ENCODE measurements at places on chromosomes 16 and 17.

DNA sequence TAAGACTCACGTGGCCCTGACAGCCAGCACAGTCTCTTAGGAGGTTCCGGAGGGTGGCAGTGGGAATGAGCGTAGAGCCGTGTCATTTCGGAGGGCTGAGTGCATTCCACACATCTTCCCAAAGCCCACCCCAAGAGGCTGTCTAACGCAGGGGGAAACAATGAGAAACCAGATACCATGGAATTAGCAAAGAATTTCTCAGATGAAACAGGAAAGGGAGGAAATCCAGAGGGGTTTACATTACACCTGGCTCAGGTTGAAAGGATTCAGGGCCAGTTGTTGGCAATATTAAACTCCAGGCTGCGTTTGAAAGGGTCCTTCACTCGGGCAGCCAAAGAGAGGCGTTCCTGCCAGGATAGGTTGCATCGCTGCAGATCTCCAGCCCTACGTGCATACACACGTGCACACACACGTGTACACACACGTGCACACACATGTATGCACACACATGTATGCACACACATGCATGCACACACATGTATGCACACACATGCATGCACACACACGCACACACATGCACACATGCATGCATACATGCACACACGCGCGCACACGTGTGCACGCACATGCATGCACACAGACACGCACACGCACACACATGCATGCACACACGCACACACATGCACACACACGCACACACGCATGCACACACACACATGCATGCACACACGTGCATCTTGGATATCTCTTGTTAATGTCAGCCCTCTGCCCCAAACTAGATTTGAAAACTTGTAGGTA, 12.2 kb downstream of the CBX4 start:
- DNase-seq, result no peak

DNA sequence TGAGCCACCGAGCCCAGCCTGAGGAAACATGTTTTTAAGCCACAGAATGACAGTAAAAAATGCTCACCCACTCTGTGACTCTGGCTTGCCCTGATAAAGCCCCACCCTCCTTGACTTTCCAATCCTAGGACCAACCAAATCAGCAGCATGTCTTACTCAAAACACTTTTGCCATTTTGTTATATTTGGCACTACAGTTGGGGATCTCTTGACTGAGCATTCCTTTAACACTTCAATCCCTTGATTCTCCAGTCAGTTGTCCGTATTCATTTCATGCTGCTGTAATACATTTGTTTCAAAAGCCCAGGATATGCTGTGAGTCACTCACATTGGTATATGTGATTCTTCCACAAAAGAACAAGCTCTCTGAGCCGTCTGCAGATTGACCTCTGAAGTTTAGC, 8.2 kb downstream of the MYH3 start:
- no peak for DNase-seq

- DNase-seq, result no peak
These were observed 11.9 kb upstream of the COL1A1 start for GRCh38 chr17:50213026-50214022.

DNA sequence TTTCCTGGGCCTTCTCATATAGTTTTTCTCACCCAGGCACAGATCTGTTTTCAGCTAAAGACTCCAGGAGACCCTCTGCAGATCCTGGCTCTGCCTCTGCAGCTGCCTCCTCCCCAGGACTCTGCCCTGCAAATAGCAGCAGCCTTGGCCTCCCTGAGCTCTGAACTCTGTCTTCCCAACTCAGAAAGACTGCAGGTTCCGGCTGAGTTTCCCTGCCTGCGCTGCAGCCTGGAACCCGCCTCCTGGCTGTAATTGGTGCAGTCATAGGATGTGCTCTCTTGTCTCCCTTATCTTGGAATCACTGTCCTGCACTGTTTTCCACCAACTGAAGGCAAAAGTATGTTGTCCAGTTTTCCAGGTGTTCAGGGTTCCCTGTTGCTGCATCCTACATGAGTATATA, 14.3 kb upstream of the DNASE1 start:
- DNase-seq, result no peak

DNA sequence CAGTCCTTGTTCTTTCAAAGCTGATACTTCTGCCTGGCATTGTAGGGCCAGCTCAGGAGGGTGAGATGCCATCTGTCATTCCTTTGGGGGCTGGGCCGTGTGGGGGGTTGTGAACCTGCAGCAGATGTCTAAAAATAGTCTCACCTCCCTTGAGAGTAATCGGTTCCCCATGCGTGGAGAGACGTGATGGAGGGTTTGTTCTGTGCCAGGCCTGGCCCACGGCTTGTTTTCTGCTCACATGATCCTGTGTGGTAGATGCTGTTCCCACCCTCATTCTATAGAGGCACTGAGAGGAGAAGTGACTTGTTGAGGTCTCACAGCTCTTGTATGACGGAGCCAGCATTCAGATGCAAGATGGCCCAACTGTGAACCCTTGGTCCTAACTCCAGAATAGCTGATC, 4.6 kb downstream of the IRF8 start:
- DNase-seq, result no peak
